CD4-positive, alpha-beta T cell (primary cell): ENCODE measurements at places on chromosomes 11 and 22.

GRCh38 chr22:49933236-49934159, 15.1 kb downstream of the CRELD2 start:
- DNase-seq: no peak

DNA sequence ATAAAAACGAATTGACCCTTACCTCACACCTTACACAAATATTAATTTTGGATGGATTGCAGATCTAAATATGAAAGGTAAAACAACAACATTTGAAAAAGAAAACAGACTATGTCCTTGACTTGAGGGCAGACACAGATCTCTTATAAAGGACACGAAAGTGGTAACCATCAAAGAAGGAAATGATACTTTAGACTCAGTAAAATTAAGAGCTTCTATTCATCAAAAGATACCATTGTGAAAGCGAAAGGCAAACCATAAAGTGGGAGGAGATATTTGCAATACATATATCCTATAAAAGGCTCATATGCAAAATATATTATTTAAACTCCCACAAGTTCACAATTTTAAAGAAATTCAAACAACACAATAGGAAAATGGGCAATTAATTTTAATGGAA, 5.0 kb downstream of the HEPACAM start:
- DNase-seq: no peak

GRCh38 chr11:112762707-112763090, 198.5 kb upstream of the NCAM1 start:
- DNase-seq: no peak

- no peak for DNase-seq
These were observed 55.3 kb upstream of the GAB2 start for GRCh38 chr11:78472905-78473304.

DNA sequence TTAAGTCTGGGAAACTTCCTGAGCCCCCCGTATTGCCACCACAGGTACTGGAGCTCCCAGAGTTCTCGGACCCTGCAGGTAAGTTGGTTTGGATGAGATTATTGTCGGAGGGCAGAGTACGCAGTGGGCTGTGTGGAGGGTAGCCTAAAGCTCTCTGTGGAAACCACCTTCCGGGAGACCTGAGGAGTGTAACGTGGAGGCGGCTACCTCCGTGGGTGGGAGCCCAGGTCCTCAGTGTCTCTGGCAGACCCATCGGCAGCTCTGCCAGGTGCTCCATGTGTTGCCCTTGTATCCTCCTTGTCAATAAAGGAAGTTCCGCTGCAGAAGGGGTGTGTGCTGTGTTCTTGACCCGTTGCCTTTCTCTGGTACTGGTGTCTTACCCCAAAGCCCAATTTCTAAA, 61.4 kb downstream of the SYT13 start:
- DNase-seq: no peak

- DNase-seq: no peak
These were observed 29.4 kb downstream of the LRP5 start for GRCh38 chr11:68341557-68342458.
